ENCODE measurements at places on chromosomes 16 and 17. TPM values are rescaled to one million over a fixed set of nuclear protein-coding genes. Genes with fewer than 3 reads are reported as not detected.
A peak's percentile ranks its signal among the peaks of the same experiment; 100 is the strongest.

IL17C gene
- total RNA-seq: not detected

DNA sequence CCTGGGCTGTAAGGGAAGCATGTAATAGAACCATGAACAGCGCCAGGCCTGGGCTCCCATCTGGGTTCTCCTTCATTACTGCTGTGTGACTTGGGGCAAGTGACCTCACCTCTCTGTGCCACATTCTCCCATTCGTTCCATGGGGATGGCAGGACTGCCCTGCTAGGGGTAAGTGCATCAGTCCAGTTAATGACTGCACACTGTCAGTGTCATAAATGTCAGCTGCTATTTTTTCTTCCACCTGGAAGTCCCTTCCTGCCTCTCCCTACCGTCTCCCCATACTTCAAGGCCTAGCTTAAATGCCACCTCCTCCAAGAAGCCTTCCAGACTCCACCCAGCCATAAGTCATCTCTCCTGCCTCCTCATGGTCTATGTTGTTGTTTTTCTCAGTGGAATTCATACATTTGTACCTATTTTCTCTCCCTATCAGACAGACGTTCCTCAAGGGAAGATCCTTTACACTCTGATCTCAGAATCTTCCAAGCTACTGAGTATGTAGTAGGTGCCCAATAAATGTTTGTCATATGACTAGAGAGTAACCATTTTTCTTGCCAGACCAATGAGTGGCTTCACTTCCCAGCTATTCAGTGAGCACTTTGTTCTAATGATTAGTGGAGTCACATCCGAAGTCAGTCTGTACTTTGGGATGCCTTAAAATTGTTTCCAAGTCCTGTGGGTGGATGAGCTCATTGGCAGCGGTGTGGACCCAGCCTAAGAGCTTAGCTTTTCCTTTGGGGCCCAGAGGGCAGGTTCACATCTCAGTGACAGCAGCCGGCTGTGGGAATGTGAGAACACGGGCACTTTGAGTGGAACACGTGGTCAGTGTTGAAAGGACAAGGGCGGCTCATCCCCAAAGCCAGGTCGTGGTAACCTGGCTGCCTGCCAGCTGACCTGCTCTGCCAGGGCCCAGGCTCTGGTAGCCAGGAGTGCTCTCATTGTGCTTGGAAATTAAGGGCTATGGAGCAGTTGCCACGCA is 147.5 kb upstream of the GSE1 start:
- peak; percentile 41 for DNase-seq

DNA sequence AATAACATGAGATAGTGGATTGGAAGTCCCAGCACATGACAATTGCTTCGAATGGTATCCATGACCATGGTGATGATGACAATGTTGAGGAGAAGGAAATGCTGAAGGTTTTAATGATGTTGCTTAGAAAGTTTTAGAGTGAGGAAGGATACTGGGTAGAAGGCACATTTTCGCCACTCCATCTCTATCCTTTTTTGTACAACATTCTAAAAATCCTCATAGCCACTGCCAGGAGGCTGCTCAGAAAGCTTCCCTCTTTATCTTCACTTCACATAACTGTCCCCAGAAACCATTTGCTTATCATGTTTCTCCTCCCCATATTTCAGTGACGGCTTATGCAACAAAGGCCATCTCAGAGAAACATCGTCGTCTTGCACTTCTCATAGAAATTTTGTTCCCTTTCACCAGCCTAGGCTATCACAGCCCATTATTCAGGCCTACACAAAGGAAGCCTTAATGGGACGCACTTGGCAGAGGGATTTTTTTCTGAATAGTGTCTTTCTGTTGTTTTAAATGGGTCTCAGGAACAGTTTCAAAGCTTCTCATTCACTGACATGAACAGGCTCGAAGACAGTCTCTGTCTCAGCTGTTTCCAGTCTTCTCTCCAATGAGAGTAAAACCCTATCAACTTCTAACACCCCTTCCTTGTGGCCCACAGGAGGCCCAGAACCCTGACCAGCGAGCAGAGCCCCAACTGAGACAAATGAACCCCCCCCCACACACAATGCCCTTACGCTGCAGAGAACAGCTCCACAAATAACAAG is 506.7 kb downstream of the HAPSTR1 start:
- DNase-seq: no peak

CCL7 gene
- total RNA-seq: 0.21 TPM

DNA sequence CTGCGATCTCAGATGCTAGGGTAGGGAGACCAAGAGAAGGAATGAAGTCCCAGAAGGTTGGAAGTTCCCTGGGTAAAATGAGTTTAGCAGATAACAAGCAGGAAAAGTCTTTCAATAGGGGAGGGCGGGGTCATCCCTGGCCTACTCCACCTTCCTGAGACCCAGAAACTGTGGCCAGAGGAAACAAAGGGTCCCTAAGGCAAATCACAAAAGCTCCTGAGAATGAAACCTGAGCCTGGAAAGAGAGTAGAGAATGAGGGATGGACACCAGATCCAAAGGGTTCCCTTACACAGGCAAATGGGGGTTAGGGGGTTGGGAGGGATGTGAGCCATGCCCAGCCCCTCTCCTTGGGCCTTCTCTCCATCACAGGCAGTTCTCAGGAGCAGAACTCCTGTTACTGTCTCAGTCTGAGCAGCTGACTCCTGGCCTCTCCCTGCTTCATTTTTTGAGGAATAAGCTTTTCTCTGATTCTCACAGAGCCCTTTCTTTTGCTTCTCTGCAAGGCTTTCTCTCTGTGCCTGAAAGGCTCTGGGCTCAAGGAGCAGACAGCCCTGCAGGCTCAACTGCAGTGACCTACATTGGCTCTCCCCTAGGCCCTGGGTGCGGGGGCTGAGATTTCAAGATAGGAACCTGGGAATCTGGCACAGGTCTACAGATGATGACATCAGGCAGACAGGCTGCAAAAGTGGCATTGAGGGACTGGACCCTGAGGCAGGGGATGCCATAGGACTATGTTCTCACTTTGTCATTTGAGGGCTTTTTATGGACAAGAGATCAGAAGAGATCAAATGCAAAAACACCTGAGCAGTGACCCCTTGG is 9.8 kb upstream of the NR1D1 start:
- DNase-seq: no peak

ANKRD40CL gene
- not detected for total RNA-seq

DNA sequence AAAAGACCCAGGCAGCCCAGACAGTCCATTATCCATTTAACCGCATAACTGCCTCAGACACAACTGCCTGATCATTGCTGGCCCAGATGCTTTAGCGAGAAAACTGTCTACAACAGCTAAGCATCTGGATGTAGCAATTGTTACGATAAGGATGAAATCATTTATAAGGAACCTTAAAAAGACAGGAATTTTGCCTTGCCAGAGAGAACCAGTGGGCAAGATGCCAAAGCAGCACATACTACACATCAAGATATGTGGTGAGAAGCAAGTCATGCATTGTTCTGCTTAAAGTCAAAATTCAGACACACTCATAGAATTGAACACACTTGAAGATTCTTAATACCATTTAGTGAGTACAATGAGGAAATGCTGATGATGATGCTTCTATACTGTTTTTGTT is 1525.3 kb downstream of the CDH8 start:
- DNase-seq: no peak

GRCh38 chr17:15498107-15498506 is 30.7 kb upstream of the CDRT4 start:
- peak; percentile 21 for DNase-seq

GRCh38 chr16:74297145-74297665 is 591 bp downstream of the PSMD7 start:
- peak; percentile 33 for DNase-seq

DNA sequence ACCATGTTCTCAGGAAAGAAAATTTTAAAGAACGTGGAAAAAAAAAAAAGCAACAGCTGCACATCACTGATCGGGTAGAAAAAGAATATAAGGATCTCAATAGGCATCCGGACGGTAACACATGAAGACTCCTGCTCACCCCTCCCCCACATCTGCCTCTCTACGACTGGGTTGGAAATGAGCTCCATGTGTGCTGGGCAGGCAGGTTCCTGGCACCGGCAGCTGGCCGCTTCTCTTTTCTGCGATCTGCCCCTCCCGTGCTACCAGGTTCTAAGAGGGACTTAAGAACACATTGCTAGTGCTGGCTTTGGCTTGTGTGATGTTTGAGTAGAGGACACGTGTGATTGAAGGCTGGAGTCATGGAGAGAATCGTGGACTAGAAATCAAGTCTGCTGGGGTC is 115.5 kb downstream of the AATF start:
- DNase-seq: no peak

CMTM1 gene
- total RNA-seq: 1.4 TPM

KRT28 gene
- total RNA-seq: not detected

GRCh38 chr16:65697521-65697920 is 575.7 kb upstream of the CDH11 start:
- no peak for DNase-seq

ZNF385C gene
- total RNA-seq: 0.63 TPM

KIF19 gene
- total RNA-seq: 0.12 TPM

- DNase-seq: peak; percentile 91
Measured at GRCh38 chr17:50055426-50056216, at the start of gene ITGA3. TSS of gene ITGA3 (plus strand) at chr17:50056110. CDS start at chr17:50056440, 330 bp downstream.

DNA sequence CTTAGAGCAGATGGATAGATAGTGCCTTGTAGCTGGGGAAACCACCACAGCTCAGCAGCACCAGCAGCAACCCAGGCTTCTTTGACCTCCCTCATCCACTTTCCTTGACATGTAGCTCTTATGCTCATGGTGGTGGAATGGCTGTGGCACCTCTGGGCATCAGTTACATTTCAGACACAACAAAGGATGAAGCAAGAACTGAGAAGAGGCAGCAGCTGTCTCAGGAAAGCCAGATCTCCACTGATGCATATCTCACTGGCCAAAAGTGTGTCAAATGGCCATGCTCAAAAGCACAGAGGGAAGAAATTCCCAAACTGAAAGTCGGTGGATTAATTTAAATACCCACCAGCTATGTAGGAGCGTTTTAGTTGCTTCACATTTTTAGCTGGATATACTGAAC is 671.4 kb upstream of the SALL1 start:
- no peak for DNase-seq

GRCh38 chr17:27245230-27245696 is 48.7 kb upstream of the WSB1 start:
- peak; percentile 89 for DNase-seq
